T-helper 2 cell treated with Interferon-gamma antibody and Interleukin-4, amounts not matched to agents 5 μg/mL and 100 μg/mL, for 36 hours (primary cell): ENCODE measurements at places on chromosomes 2 and 18.

DNA sequence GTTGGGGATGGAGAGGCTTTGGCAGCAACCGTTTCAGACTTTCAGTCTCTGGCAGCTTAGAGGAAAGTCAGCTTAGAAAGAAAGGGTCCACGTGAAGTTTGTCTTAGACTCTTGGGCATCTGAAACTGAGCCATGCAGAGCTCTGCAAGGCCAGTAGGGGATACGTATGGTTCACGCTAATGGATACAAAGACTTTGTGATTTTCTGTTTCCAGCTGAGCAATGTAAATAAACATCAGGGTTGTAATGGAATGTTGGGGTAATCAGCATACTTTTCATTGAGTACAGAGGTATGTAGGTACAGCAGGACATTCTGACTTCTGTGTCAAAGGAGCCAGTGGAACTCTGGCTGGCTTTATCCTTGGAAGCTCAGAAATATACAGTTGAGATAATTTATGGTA, 31.0 kb downstream of the RALB start:
- DNase-seq = no peak

- DNase-seq = no peak
Observed at GRCh38 chr2:84965192-84965516, 5.8 kb upstream of the KCMF1 start.

GRCh38 chr18:9988665-9989064, 74.8 kb downstream of the VAPA start:
- no peak for DNase-seq

DNA sequence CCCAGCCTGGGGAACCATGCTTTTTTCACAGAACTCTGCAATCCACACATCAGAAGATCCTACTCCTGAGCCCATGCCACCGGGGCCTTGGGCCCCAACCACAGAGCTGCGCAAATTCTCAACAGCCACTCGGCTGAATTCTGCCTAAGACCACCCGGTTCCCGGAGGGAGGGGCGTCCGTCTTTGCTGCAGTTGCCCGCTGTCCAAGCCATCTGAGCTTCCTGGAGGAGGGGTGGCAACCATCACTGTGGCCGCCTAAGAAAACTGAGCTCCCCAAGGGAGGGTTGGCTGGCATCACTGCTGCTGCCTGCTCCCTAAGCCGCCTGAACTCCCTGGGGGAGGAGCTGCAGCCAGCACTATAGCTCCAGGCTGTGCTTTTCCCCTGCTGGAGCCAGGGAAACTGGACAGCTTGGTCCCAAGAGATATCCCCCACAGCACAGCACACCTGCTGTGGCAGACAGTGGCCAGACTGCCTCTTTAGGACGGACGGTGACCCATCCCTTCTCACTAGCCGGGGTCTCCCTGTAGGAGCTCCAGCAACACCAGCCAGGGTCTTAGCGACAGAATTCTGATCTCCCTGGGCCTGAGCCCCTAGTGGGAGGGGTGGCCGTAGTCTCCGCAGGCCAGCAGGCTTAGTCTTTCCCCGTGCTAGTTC, 1411.6 kb upstream of the CDH2 start:
- DNase-seq = no peak
